IMR-90 (cell line): ENCODE measurements at places on chromosomes 5 and 9. TPM values are rescaled to one million over a fixed set of nuclear protein-coding genes. Genes with fewer than 3 reads are reported as not detected.

CATSPER3 gene
- 0.12 TPM in 1 of 2 replicates, not detected in the other for polyA plus RNA-seq

ACOT12 gene
- not detected in 2 replicates for polyA plus RNA-seq

PCDHGB3 gene
- polyA plus RNA-seq, result 3.3 and 3.4 TPM in 2 replicates

DCTN4 gene
- polyA plus RNA-seq, result 26.6 and 28.1 TPM in 2 replicates

PAPPA gene
- 8.3 and 8.6 TPM in 2 replicates for polyA plus RNA-seq

B4GALT1 gene
- 37.6 and 37.8 TPM in 2 replicates for polyA plus RNA-seq

C1QTNF2 gene
- 1.2 and 1.4 TPM in 2 replicates for polyA plus RNA-seq

- DNase-seq, result no peak
Observed at GRCh38 chr9:126058011-126058531, 268.6 kb upstream of the MVB12B start.

DNA sequence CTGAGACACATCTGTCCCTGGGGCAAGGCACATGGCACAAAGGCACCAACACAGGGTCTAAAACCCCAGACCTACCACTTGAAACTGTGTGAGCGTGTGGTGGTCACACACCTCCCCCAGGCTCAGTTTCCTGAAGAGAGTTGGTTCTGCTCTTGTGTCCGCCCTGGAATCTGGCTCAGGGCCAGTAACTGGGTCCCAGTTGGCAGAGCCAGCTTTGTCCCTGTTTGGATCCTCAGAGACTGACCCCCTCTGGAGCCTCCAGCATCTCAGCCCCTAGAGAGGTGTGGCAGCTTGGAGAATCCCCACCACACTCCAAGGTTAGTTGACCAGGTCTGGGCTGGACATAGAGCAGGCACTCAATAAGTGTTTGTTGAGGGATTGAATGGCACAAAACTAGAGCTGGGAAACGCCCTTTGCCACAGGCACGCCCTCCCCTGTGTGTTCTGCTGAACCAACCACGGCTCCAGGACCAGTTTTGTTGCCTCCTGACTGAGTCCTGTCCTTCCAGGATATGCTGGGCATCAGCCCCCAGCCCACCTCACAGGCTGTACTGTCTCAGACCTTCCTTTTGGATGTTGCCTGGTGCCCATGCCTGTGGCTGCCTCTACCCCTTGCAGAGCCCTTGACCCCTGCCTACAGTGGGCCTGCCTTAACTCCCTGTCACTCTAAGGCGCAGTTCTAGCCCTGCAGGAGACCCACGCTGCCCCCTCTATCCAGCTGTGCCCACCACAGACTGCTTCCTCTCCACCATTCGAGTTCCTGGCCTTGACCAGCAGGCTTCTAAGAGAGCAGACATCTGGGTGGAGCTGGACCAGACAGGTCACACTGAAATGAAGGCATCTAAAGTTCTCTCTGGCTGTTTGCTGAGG is 3.8 kb upstream of the PDLIM4 start:
- no peak for DNase-seq

DNA sequence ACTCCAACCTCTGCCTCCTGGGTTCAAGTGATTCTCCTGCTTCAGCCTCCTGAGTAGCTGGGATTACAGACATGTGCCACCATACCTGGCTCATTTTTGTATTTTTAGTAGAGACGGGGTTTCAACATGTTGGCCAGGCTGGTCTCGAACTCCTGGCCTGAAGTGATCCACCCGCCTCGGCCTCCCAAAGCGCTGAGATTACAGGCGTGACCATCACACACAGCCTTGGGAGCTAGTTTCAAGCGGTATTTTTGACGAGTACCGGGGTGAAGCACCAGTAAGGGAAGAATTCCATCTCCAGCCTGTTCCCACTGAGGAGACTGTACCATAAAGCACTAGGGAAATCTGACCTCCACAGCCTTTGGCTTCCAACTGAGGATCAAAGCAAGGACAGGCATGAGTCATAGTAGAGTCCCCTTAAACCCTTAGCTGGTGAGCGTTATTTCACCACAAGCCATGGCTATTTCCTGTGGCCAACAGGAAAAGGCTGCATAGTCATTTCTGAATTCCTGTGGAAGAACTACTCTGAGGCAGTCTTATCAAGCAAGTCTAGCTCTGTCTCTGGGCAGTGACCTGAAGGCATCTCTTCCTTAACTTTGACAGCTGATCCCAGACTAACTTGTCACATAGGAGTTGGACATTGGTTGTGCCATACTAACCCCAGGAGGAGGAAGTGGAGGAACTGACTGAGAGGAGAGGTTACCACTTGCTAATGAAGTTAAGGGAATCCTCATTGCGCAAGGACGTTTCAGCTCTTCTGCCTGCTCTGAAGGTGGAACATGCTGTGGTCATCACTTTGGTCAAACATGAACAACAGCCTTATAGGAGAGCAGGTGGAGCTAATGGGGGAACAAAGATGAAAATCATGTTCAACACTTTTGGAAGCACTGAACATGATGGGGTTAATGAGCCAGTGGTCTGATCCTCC is 85.8 kb upstream of the DMRT1 start:
- peak; percentile 92 for DNase-seq

- DNase-seq, result no peak
Observed at GRCh38 chr9:137648396-137648795, 29.6 kb downstream of the EHMT1 start.

GRCh38 chr9:96655198-96655851 is at the start of gene PRXL2C:
Gene PRXL2C, minus strand, starts transcription at chr9:96655317. Its CDS starts 36 bp downstream, at chr9:96655281.
- peak; percentile 52 for DNase-seq

GRCh38 chr5:107601076-107601475 is 69.7 kb downstream of the EFNA5 start:
- no peak for DNase-seq

DNA sequence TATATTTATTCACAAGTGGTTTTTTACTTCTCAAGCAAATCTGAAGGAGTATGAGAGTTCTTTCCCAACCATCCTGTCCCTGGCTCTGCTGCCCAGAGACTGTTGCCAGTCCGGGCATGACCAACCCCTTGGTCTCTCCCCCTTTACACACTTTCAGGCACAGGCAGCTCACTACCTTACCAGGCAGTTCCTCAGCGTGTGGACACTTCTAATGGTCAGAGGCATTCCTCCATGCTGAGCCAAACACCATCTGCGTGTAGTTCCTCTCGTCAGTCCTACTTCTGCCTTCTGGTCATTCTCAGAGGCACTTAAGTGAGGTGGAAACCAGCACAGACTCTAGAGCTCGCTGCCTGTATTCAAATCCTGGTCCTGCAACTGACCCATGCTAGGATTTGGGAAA is 56.1 kb downstream of the TSTD2 start:
- no peak for DNase-seq

DNA sequence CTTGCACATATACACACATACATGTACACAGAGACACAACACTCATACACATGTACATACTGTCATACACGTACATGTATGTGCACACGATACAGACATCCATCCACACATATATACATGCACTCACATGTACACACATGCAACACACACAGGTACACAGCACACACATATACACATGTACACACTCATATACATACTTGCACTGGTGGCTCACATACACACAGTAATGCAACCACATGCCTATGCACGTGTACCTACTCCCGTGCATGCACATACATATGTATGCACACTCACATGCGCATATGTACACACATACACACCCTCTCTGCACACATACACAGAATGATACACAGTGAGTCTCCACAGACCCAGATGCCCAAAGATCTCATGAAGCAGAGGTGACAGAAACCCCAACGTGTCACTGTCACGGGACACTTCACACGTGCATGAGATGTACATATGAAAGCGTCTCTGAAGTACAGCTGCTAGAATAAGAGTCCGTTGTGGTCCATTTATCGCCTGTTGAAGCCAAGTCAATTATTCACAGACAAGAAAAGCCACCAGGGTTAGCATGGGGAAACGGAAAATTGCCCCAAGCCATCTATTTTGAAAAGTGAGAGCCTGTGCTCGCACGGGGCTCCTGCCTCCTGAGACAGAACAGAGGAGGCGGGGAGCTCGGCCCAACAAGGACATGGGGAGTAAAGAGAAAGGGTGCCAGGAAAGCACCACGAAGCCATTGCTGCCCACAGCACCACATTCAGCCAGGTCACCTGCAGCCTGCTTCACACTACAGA is 24.9 kb downstream of the LPCAT1 start:
- DNase-seq, result no peak

DNA sequence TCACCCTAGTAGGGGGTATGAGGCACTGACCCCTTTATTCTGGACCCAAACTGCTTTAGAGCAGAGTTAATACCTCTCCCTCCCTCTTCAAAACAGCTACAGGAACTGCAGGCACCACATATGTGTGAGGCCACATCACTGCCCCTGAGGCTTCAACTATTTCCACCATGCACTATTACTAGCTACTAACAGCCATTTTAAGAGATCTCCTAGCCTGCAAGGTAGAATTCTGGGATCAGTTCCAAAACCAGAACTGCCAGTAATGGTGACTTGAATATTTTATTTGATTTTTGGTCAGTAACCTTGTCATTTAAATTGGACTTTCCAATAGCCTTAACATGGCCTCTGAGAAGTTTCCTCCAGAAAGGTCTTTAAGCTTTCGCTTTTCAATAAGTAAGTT is 55.3 kb upstream of the FSD1L start:
- no peak for DNase-seq

DNA sequence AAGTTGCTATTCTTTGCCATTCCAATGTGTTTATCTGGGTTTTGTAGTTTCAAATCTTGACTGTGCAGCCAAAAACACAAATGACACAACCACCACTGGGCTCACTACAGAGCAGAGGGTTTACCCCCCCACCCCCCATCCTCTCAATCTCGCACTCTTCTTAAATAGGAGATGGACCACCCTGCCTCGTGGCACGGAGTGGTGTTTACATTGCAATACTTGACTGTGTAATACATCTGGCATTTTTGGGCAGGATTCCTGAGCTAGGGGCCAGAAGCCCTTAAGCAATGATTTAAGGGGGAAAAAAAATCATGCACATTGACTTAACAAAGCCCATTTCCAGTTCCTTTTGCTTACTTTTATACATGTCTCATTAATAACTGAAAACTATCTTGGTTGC is 19.0 kb downstream of the PTCH1 start:
- DNase-seq, result peak; percentile 77

- DNase-seq, result no peak
Observed at GRCh38 chr5:12526113-12526512, 621.9 kb upstream of the CTNND2 start.

DNA sequence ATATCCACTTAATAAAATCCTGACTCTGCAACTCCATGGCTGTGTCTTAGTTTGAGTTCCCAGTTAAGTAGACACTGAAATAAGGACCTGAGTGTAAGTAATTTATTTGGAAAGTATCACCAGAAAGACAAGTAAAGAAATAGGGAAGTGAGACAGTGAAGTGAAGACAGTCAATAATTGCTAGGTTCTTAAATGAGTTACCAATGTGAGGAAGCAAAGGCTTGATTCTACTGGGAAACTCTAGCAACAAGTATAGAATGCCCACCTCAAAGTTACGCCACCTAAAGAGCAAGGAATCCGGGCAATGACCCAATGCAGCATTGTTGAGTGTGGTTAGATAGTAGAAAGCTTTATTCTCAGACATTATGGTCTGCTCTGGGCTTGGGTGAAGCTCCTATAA is 383.9 kb downstream of the TLR4 start:
- DNase-seq, result no peak

DNA sequence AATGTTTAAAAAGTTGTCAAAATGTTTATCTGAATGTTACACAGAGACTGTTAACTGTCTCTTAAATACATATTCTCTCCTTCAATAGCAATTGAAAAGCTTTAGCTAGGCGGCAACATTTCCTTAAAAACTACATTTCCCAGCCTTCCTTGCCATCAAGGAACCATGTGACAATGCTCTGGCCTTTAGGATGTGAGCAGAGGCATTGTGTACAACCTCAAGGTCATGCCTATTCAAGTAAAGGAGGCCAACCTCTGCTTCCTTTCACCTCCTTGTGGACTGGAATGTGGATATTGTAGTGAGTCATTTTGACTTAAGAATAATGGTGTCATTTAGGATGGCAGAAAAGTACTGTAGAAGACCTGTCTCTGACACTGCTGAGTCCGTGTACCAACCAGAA is 23.7 kb upstream of the MROH2B start:
- DNase-seq, result no peak

DNA sequence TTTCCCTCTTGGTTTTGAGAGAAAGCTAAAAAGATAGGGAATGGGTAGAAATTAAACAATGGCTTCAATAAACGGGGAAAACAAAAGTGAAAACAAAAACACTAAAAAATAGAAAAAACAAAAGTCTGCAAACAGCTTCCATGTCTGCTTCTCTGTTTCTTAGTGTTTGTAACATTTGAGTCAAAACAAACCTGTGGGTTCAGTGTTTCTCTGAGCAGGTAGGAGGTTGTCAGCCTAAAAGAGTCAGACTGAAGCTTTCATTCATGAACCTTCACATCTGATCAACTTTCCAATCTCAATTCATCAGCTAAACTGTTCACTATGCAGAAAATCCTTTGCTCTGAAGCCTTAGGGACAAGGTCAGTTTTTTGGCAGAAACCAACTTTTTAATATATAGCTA is 102.5 kb upstream of the ADAMTS16 start:
- no peak for DNase-seq

GRCh38 chr9:136394312-136395019 is 5.5 kb downstream of the SNAPC4 start:
- DNase-seq, result no peak

GRCh38 chr9:79477955-79478771 is 93.6 kb upstream of the TLE4 start:
- peak; percentile 29 for DNase-seq

GRCh38 chr9:123769719-123770118 is 160.2 kb downstream of the DENND1A start:
- DNase-seq, result no peak
